ENCODE measurements at places on chromosomes 16 and 17.

DNA sequence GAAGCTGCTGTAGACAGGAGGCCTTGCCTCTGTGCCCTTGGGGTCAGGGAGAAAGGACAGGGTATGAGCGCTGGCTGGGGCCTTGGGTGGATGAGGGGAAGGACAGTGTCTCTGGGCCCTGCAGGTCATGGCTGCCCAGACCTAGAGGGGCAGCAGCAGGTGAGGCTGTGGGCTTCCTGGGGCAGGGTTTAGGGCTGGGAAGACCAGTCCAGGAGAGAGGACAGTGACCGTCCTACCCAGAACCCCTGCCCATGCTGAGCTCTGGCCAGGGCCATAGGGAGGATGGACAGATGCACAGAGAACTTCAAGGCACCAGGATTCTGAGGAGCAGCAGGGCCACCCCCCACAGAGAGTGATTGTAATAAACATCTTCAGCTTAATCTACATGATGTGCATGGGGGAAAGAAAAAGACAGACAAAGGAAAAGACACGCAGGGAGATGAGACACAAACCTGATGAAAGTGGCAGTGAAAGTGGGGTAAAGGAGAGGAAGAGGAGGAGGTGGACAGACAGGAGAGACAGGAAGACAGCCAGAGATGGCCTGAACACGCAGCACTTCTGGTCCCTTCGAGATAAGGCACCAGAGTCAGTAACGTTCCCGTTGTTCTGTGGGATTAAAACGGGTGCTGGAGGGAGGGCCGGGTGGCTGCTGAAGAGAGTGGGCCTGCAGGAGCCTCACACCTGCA lies 17.5 kb downstream of the FLOT2 start:
- no peak for DNase-seq

- DNase-seq: no peak
Observed at GRCh38 chr16:15509051-15509592, 74.7 kb downstream of the BMERB1 start.

DNA sequence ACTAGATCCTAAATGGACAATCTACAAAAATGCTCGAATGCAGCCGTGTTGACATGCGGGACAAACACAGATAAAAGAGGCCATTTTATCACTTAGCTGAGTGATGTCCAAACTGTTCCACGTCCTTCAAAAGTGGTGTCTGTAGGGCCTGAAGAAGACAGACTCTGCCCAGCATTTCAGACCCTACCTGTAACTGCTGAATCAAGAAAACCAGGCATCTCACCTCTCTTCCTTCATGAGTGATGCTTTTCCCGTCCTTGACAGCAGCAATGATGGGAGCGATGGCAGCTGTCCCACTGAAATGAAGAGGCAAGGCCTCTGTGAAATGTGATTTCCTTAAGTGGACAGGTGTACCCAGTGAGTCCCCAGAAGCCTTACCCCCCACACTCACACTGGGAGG lies 12.3 kb downstream of the ELAC2 start:
- no peak for DNase-seq

- no peak for DNase-seq
Observed at GRCh38 chr16:53041320-53042051, 11.2 kb downstream of the CHD9NB start.

DNA sequence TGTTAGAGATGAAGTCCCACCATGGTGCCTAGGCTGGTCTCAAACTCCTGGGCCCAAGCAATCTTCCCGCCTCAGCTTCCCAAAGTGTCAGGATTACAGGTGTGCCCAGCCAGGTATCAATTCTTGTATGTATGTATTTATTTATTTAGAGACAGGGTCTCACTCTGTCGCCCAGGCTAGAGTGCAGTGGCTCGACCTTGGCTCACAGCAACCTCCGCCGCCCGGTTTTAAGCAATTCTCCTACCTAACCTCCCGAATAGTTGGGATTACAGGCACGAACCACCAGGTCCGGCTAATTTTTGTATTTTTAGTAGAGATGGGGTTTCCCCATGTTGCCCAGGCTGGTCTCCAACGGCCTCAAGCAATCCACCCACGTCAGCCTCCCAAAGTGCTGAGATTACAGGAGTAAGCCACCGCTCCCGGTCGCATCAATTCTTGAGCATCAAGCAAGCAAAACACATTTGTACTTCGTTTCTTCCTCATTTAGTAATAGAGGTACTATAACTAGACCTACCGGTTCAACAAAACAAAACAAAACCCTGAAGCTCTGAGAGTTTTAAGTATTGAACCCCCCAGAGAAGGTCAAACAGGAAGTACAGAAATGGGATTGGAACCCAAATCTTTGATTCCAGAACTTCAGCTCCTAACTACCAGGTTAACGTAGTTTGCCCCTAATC lies 1.0 kb upstream of the ZNF500 start:
- DNase-seq: peak; percentile 51

DNA sequence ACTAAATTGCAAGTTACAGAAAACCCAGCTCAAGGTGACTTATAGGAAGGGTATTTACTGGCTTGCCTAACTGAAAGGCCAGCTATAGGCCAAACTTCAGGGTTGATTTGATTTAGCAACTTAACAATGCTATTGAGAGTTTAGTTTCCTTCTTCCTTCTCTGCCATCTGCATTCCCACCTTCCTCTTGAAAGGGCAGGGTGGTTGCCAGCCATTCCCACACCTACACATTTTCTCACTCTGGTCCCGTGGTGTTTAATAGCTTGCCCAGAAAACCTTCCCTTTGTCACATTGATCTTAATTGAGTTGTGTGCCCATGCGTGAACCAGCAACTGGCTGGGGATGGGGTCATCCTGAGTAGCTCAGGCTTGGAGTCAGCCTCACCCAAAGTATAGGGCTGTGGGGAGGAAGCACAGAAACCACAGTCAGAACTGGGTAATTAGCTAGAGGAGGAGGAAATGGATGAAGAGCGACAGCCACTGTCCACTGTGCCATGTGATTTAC lies 194.7 kb downstream of the SPECC1 start:
- DNase-seq: peak; percentile 78

- no peak for DNase-seq
Observed at GRCh38 chr17:80712089-80712488, 167.5 kb downstream of the RPTOR start.

- DNase-seq: no peak
Observed at GRCh38 chr17:76077584-76078110, 1.3 kb upstream of the ZACN start.

DNA sequence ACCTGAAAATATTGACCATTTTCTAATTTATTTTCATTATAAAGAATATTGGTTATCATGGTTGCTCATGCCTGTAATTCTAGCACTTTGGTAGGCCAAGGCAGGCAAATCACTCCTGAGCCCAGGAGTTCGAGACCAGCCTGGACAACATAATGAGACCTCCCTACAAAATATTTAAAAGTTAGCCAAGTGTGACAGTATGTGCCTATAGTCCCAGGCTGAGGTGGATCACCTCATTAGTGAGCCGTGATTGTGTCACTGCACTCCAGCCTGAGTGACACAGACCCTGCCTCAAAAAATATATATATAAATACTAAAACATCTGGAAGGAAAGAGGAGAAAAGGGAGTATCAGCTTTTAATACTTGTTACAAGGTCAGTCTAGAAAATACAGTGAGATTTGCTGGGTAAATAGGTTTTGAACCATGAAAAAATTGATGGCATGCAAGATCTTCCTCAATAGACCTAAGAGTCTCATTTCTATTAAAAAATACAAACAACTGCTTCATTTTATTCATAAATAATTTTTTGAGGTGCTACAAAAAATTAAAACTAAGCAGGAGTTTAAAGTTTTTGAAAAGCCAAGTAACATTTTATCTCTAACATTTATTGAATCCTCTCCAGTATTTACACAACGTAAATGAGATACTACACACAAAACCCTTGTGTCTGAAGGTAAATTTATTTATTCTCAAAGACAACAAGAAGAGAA lies 47.7 kb downstream of the TUBD1 start:
- DNase-seq: peak; percentile 59

DNA sequence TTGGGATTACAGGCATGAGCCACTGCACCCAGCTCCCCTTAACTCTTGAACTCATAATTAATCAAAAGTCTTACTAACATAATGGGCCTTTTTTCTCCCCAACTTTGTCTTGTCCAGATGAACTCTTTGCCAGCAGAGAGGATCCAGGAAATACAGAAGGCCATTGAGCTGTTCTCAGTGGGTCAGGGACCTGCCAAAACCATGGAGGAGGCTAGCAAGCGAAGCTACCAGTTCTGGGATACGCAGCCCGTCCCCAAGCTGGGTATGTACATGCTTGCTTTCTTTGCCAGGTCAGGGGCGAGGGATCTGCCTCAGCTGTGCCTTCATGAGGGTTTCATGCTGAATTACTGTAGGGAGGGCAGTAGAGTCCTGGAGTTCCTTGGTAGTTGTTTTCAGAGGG lies 25.3 kb downstream of the NMT1 start:
- DNase-seq: no peak

DNA sequence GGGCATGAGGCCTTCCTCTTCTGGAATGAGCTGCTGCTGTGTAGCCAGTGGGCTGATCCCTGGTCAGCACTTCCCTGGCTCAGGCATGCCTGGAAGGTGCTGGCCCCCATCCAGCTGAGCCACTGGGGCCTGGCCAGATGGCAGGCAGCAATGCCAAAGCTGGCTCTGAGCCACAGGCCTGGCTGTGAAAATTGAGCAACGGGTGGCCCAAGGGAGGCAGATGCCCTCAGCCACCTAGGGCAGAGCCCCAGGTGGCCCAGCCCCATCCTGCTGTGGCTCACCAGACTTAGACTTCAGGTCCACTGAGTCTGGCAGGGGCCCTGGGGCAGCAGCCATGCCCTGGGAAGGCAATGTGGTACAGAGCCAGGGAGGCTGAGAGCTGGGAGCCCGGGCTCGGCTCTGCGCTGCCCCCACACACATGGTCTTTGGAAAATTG lies 8.5 kb upstream of the CRHR1 start:
- DNase-seq: no peak

- no peak for DNase-seq
Observed at GRCh38 chr16:77652399-77652798, 69.9 kb upstream of the NUDT7 start.

GRCh38 chr17:55210292-55210691 lies 54.5 kb upstream of the HLF start:
- DNase-seq: no peak

DNA sequence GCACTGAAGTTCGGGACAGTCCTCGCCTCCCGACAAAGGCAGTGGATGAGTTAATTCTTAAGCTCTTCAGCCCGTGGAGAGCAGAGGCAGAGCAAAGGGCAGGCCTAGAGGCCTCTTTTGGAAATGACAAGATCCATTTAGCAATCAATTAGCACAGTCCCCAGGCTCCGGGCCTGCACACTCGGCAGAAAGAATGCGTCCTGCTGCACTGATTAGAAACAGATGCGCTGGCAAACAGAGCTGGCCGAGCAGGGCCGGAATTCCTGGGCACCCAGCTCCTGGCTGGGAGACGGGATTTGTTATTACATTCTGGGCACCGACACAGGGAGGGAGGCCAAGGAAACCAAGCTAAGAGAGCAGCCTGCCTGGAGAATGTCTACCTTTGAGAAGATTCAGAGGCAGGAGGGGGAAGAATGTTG lies 162.9 kb downstream of the COPRS start:
- DNase-seq: no peak

DNA sequence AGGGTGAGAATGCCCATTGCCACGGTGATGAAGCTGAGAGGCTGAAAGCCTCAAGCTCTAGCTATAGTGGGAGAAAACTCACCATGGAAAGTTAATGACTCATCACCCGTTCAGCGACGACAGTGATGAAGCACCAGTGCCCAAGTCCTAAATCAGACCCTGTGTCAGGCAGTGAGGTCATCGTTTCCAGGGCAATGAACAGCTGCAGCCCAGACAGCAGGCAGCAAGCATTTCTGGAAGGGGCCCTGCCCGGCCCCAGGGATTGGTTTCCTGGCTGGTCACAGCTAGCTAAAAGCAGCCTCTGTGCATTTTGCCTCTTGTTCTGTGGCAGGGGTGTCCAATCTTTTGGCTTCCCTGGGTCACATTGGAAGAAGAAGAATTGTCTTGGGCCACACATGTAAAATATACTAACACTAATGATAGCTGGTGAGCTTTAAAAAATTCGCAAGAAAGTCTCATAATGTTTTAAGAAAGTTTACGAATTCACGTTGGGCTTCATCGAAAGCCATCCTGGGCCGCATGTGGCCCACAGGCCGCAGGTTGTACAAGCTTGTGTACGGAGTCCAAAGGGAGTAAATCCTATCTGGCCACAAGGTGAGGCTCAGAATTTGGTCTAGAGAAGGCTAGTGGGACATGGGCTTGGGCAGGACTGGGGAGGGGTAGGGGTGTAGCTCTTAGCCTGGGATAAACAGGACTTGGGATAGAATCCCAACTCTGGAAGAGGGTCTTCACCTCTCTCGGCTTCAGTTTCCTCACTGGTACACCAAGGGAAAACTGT lies 40.6 kb downstream of the MIS12 start:
- peak; percentile 90 for DNase-seq

GRCh38 chr17:49965524-49965909 lies 3.5 kb upstream of the DLX4 start:
- peak; percentile 46 for DNase-seq

GRCh38 chr17:78645421-78646295 lies 68.5 kb upstream of the DNAH17 start:
- DNase-seq: peak; percentile 99

DNA sequence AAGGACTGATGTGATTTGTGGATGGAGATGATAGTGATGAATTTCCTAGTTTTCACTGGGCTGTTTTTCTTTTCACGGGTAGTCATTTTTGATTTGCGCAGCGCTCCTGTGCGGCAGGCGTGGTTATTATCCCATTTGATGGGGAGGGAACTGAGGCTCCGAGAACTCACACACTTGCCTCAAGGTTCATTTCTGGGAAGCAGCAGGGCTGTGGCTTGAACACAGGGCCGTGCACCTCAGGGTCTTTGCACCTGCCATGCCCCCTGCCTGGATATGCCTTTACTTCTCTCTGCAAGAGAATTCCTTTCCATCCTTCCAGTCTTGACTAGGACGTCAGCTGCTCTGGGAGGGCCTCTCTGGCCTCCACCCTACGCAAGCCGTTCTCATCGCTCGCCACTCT lies 16.3 kb upstream of the WFDC1 start:
- no peak for DNase-seq

GRCh38 chr17:79960788-79961522 lies 74.7 kb downstream of the TBC1D16 start:
- no peak for DNase-seq

DNA sequence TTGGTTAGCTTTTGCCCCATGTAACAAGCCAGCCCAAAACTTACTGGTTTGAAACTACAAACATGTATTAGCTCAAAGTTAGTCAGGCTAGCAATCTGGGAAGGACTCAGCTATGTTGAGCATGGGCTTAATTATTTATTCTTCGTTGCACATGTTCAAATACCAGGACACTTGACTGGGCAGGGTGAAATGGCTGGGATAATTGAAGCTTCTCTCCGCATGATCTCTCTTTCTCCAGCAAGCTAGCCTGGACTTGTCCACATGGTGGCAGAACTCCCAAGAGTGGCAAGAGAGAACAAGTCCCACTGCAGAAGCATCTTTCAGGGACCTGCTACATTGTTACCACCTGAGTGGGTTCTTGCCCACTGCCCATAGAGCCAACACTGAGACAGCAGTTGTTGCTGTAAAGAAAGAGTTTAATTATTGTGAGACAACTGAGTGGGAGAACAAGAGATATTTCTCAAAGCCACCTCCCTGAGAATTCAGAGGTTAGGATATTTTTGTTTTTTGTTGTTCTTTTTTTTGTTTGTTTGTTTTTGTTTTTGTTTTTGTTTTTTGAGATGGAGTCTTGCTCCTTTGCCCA lies 16.8 kb upstream of the ATF7IP2 start:
- no peak for DNase-seq

GRCh38 chr17:17153071-17153470 lies 53.1 kb downstream of the PLD6 start:
- DNase-seq: no peak

Data from suppressor macrophage treated with lipopolysaccharide for 4 hours (primary cell).